SK-N-MC (cell line): ENCODE measurements at places on chromosomes 4 and X.

DNA sequence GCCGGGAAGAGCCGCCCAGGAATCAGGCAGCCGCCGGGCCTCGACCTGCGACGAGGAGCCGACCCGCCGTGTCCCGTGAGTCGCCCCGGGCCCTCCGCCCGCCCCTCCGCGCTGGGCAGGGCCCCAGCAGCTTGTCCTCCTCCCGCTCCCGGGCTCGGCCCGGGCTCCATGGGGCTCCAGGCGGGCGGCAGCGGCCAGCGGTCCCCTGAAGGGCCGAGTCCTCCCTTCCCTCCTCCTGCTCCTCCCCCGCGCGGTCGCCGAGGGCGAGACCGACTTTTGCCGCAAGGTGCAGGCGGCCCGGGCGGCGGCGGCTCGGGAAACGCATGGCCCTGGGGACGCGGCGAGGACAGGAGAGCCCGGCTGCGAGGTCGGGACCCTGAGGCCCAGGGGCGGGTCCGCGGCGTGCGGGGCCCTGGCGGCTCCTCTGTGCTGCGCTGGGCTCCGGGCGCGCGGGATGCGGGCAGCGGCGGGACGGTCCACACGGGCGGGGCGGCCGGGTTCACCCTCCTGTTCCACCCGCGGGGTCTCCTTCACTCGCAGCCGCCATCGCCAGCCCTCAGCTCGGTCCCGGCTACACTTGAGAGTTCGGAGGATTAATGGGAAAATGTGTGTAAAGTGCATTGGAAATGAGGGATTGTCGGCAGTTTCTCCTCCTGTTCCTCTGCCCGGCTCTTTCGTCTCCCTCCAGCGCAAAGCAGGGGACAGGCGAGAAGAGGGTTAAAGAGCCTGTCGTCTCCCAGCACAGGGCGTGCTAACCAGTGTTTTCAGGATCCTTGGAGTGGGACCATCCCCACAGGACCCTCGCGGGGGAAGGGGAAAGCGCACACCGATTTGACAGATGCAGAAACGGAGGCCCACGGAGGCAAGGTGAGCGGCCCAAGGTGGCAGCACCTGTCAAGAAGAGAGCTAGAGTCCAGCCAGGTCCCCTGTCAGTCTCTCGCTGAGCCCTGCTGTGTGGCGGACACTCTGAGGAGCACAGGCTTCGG lies 16.6 kb upstream of the ZNF718 start:
- DNase-seq = no peak

GRCh38 chr4:174209341-174209740 lies 74.1 kb downstream of the FBXO8 start:
- DNase-seq = no peak

- DNase-seq = no peak
These were observed 16.4 kb upstream of the NKRF start for GRCh38 chrX:119622356-119623232.

- DNase-seq = no peak
These were observed 241.3 kb downstream of the CFAP299 start for GRCh38 chr4:80576796-80577195.

DNA sequence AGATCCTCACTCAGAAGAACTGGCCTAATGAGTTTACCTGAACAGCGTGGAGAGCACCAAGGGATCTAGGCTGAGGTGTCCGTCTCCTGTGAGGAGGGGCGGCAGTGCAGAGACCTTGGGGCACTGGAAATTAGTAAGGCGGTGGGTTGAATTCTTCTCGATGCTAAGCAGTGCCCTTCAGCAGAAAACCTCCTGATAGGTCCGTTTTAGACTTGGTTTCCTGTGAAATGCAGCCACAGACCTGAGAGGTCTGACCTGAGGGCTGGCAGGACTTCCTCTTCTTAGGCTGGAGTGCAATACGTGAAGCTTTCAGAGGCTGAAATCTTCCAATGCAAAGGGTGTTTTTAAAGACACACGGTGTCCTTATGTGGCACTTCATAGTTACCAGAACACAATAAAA lies at the start of gene CLNK:
Gene CLNK, minus strand, starts transcription at position 138 of the 400 bp plus-strand sequence. CDS start 16,899 bp downstream, outside the sequence.
- DNase-seq = no peak

- DNase-seq = no peak
These were observed 18.6 kb upstream of the ACSL4 start for GRCh38 chrX:109751698-109752097.

DNA sequence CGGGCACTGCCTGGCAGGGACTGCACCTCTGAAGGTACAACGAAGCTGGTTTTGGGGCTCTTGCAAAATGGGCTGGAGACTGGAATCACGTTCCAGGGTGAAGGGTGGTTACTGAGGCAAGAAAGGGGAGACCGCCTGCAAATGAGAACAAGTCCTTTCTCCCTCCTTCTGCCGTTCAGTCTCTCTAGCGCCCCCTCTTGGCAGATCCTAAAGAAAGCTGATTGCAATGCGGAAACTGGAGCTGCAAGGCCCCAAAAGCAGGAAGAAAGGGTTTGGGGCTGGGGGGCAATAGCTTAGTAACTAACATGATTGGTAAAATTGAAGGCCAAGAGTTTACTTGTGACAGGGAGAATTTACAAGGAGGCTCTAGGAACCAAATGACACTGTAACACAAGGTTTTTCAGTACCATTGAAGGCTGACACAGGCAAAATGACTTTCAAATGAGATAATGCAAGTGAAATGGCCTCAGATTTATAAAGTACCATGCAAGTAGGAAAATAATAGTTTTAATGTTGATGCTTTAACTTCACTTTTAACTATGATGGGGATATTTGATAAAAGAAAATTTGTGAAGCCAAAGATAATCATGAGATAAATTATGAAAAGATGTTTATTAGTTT lies 222.7 kb upstream of the HAND2 start:
- no peak for DNase-seq

DNA sequence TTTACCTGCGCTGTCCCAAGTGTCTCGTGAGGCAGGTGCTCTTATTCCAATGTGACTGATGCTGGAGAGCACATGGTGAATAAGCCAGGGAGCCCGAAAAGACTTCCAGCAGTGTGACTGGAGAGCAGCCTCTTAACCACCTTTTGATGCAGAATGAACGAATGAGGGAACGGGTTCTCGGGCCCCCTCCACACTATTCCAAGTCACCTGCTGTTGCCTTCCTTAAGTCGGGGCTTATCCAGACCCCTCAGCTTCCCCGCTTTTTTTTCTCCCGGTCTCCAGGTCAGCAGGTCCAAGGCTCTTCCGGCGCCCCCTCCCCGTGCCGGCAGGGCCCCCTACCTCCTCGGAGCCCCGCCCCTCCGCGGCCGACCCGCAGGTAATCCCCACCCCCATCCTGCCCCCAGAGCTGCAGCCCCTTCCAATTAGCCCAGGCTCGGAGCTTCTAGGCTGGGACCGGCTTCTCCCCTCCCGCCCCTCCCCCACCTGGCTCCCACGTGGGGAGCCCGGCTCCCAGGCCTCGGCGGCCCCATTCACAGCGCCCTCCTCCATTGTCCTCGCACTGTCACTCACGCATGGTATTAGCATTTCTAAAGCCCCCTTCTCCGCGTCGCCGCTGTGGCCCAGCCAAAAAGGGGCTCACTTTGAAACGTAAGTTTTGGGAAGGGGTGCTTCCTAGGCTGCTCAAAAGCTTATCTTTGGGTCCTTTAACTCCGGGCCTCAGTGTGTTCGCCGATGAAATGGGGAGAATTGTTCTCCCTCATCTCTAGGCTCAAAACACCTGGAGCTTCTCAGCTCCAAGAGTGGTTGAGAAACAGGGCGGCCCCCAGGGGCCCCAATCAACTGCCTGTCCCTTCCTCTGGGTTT lies 56.2 kb upstream of the PJA1 start:
- DNase-seq = no peak

GRCh38 chr4:24040811-24041210 lies 151.0 kb upstream of the PPARGC1A start:
- no peak for DNase-seq

DNA sequence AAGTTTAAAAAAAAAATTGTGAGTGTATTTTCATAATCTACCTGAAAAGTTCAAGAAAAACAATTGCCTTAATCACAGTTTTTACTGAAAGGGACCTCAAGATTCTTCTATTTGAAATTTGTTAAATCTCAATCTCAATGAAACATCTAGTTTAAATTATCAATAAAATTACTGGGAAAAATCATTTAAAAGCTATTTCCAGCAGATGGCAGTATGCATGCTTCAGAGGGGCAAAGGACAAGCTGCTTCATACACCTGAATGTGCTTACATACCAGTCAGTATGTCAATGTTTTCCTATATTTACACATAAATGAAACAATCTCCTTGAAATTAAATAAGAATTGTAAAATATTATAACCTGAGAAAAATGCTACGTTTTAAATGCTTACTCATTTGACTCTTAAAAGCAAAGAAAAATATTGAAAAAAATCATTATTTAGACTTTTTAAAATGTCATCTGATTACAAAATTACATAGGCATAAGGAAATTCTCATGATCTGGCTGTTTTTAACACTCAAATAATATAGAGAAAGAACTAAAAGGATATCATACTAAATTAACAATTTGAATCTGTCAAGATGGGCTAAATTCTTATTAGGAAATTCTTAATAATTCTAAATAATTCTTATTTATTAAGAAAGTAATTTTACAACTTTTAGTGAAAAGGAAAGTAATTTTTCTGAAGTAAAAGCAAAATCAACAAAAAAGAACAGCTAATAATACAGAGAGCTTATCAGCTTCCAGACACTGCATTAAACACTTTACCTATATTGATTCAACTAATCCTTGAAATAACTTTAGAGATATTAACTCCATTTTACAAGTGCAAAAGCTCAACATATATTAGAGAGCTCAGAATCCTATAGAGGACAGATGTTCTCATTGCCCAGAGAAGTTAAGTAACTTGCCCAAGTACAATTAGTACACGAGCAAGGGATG lies 242.1 kb downstream of the ADAMTS3 start:
- DNase-seq = no peak

- DNase-seq = no peak
These were observed 19.0 kb downstream of the NELFA start for GRCh38 chr4:1989533-1990347.

GRCh38 chr4:155510771-155511170 lies 134.0 kb upstream of the MAP9 start:
- DNase-seq = no peak

- DNase-seq = no peak
These were observed 444.0 kb upstream of the PITX2 start for GRCh38 chr4:111066887-111067286.

DNA sequence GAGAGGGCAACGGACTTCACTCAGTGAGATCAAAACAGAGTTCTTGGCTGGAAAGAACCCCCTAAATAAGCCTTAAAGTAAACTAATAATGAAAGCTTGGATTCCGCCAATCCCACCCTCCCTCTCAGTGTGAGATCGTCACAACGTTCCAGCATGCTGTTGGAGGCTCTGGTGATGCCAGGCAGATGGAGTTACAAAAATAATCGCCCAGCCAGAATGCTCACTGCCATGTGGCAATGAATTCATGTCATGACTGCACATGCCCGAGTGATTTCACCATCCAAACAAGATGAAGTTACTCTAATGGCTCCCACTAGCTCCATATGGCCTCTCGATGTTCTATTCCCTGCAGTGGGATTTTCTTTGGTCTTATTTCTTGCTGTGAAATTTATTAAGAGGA lies 248.0 kb downstream of the SPATA18 start:
- DNase-seq = no peak

GRCh38 chr4:106473515-106473914 lies 104.9 kb upstream of the GIMD1 start:
- no peak for DNase-seq

DNA sequence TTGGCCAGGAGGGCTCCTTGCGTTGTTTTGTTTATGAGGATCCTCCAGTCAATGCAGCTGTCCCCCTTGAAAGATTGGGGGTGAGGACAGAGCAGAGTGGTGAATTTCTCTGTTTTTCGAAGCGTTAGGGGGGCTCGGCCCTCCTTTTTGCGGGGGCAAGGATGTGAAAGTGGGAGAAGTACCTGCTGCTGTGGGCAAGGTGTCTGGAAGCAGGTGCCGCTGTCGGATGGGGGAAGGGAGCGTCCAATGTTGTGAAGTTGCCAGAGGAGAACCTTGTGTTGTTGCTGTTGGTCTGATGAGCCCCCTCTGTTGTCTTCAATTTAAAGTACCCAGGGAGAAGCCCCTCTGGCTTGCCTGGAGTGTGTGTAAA lies 613 bp downstream of the GLRB start:
- DNase-seq = no peak

DNA sequence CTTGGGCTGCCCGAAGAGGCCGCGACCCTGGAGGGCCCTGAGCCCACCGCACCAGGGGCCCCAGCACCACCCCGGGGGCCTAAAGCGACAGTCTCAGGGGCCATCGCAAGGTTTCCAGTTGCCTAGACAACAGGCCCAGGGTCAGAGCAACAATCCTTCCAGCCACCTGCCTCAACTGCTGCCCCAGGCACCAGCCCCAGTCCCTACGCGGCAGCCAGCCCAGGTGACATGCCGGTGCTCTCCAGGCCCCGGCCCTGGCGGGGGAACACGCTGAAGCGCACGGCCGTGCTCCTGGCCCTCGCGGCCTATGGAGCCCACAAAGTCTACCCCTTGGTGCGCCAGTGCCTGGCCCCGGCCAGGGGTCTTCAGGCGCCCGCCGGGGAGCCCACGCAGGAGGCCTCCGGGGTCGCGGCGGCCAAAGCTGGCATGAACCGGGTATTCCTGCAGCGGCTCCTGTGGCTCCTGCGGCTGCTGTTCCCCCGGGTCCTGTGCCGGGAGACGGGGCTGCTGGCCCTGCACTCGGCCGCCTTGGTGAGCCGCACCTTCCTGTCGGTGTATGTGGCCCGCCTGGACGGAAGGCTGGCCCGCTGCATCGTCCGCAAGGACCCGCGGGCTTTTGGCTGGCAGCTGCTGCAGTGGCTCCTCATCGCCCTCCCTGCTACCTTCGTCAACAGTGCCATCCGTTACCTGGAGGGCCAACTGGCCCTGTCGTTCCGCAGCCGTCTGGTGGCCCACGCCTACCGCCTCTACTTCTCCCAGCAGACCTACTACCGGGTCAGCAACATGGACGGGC lies 579 bp downstream of the ABCD1 start:
- no peak for DNase-seq

DNA sequence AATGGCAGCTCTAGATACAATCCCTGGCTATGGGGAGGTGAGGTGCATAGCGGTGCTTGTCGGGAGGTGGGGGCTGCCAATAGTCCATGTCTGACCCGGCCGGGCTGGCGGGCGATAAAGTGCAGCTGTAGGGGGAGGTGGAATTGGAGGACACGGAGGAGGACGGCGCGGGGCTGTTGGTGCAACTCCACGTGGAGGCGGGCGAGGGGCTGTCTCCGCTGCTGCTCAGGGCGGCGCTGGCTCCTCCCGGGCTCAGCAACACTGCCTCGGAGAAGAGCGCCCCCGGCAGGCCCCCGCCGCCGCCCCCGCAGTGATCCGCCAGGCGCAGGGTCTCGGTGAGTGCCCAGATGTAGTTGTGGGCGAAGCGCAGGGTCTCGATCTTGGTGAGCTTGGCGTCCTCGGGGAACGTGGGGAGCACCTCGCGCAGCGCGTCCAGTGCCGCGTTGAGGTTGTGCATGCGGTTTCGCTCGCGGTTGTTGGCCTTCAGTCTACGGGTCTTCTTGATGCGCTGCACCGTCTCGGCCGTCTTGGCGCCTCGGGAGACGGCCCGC lies 1.3 kb downstream of the NEUROG2 start:
- DNase-seq = no peak
